ENCODE measurements at places on chromosomes 1 and 21. TPM values are rescaled to one million over a fixed set of nuclear protein-coding genes. Genes with fewer than 3 reads are reported as not detected.

DNA sequence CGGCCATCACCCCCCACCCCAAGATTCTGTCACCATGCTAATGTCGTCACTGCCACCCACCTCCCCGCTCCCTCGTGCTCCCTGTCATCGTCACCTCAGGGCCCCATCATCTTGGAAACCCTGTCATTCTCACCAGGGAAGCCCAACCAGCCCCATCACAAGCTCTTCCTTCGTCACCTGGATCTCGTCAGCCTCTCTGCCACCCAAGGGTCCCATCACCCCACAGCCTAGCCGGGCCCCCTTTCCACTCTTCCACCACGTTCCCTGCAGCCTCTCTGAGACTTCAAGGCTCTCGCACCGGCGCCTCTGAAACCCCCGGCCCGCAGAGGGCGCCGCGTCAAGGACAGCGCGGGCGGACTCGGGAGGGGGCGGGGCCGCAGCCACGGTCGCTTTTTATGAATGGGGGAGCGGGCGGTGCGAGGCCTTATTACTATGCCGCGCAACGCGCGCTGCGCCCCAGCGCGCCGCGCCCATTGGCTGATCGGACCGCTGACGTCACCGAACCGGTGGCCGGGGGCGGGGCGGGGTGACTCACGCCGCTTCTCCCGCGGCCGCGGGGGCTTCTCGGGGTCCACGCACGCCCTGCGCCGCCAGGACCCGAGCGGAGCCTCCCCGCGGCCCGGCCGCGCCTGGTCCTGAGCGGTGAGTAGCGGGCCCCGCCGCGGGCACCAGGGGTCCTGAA lies at the start of gene GPR3:
TSS of gene GPR3 (plus strand) at position 527 of the 682 bp plus-strand sequence. CDS start 1,177 bp downstream, outside the sequence.
- DNase-seq: peak; percentile 95

DNA sequence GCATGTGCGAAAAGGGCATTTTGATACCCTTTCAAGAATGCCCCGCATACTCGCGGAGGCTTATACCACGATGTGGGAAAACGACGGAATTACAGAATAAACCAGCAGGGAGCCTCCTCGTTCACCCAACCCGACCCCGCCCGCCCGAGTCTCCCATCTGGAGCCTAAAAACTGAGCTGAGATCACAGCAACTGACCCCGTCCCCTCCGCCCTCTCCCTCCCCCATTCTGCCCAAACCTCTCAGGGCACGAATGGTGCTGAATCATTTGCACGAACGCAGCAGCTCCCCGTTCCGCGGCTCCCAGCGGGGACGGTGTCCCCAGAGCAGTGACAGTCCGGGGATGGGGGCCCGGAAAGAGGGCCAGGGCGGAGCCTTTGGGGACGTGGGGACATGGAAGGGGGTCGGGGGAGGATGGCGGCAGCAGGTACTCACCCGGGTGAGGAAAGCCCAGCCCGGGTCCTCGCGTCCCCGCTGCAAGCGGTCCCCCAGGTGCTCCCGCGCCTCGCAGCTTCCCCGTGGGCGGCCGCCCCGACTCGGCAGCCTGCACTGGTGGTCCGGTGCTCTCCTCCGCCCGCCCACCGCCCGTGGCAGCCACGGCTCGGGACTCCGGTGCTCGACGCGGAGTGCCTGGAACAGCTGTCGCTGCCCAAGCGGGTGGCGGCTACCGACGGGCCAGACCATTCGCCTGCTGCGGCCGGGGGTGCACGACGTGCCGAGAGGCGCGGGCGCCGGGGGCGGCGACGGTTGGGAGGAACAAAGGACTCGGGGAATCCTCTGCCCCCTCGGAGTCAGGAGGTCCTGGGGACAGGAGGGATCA lies at the start of gene TTLL7:
TSS of gene TTLL7 (minus strand) at position 635 of the 818 bp plus-strand sequence. CDS start 46,921 bp downstream, outside the sequence.
- peak; percentile 94 for DNase-seq

DNA sequence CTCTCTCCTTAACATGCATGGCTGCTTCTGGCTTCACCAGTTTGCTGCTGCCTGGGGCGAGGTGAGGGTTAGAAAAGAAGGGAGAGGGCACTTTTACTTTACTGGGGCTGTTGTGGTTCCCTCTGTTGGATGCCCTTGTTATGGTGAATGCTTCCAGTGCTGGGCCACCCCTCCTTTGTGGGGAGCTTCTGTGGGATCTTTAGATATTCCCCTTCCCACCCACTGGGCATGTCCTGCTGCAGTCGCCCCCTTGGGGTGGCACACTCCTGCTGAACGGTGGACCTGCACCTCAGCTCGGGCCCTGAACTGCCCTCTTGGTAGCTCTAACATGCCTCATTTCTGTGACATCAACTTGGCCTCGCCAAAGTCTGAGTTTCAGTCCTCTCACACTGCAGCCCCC lies 6.0 kb downstream of the TNN start:
- DNase-seq: no peak

- no peak for DNase-seq
These were observed 96.5 kb downstream of the DTL start for GRCh38 chr1:212132025-212132424.

DNA sequence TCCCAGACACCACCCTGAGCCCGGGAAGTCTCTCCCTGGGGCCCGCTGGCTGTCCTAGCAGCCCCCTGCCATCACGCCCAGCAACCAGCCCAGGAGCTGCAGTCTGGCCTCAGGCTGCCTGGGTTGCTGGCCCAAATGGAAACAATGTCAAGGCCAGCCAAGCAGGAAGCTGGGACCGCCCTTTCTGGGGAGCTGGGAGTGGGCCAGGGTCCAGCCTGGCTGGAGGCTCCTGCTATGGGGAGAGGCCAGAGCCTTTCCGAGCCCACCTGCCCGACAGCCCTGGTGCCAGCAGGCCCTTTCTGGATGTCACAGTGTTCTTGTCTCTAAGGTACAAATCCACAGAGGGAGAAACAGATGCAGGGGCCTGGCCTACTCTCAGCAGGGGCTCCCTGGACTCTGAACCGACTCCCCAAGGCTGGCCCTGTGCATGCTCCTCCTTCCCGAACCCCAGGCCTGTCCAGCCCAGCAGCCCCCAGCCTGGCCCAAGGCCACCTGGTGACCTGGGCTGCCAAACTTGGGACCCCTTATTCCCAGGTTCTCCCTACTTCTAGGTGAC lies 1.2 kb upstream of the MMEL1 start:
- DNase-seq: peak; percentile 70

DNA sequence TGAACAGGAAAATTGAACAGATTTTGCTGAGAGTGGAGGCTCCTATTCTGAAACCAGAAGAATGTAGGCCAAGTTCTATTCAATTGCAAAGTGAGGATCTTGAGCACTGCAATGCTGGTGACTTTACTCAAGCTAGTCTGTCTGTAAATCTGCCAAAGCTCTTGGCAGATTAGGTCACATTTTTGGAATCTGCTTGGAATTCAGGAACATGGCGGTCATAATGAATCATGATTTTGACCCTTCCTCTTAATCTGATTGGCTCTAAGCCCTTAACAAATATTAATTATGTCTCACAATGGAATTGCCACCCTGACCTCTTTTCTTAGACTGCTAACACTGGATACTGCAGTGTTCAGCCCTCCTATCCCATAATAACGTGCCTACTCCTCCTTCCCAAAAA lies 7.2 kb upstream of the GNG12 start:
- no peak for DNase-seq

GRCh38 chr1:53183095-53183990 lies 13.3 kb upstream of the CPT2 start:
- DNase-seq: peak; percentile 89

DNA sequence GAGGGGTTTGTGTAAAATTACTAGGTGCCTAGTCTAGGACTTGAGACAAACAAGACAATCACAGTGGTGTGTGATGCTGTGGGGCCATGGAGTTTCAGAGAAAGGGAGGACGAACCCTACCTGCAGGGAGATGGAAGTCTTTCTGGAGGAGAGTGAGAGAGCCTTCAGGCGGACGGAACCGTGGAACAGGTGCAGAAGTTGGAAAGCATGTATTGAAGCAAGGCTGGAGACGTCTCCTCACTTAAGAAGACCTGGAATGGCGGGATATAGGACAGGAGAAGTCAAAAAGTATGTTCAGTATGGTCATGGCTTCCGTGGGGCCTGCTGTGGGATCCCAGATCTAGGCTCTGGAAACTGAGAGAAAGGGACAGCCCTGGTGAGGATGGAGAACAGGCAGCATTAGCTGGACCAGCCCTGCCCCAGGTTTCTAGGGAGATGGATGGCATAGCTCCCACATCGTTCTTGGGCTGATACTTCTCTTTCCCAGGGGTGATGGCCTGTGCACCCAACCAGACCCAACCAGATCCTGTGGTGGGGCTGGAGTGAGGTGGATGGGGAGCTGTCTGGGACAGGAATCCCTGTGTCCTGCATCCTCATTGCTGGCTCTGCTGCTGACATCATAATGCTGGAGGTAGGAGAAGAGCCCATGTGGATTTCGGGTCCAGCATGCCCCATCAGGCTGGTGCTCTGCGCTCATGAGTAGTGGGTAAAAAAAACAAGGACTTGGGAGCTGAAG lies 15.0 kb upstream of the LRP8 start:
- no peak for DNase-seq

GRCh38 chr1:180586671-180587155 lies 27.9 kb downstream of the OVAAL start:
- no peak for DNase-seq

DNA sequence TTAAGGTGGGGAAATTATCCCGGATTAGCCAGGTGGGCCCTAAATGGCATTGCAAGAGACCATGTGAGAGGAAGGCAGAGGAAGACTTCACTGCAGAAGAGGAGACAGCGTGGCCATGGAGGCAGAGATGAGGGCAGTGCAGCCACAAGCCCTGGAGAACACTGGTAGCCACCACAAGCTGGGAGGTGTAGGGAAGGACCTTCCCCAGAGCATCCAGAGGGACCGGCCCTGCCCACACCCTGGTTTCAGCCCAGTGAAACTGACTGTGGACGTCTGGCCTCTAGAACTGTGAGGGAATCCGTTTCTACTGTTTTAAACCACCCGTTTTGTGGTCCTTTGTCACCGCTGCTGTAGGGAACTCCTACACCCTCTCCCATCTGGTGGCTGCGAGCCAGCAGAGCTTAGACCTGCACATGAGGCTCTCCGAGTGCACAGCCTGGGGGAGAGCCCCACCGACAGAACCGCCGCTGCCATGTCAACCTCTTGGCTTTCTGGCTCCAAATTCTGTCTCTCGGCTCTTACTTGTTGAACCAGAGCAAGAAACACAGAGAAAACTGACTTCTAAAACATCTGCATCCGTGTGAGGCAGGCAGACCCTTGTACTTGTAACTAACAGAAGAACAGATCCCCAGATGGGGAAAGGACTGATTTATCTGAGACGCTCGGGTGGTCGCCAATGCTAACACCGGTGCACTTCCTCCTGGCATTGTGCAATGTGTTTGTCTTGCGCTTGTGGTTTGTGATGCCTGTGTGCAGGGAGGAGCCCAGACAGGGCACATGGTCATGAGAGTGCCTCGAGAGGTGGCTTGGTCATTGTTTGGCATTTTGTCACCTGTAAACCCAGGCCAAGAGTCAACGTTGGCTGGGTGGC lies 90.8 kb upstream of the TMPRSS2 start:
- DNase-seq: no peak

DNA sequence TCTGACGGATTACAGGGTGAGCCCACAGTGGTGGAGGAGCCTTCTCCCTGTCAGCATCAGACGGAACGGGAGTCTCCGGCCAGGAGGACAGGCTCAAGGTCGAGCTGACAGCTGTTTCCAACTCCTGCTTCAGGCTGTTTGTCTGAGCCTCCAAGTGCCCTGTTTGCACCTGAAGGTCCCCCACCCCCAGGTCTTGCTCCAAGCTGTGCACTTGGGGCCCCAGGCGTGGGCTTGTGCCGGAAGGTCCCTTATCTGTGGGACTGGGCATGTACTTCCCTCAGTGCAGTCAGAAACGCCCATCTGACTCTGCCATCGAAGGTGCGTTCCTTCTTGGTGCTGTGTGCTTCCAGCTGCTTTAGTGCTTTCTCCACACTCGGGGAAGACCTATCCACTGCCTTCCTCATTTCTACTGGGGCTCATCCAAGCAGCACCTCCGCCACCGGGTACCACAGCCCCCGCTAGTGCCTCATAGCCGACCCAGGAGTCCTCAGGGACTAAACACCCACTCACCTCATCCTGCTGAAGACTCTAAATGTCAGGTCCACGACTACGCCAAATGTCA lies 29.5 kb upstream of the CR2 start:
- DNase-seq: no peak

GRCh38 chr1:54645806-54646676 lies 4.5 kb downstream of the MROH7 start:
- DNase-seq: peak; percentile 73

DNA sequence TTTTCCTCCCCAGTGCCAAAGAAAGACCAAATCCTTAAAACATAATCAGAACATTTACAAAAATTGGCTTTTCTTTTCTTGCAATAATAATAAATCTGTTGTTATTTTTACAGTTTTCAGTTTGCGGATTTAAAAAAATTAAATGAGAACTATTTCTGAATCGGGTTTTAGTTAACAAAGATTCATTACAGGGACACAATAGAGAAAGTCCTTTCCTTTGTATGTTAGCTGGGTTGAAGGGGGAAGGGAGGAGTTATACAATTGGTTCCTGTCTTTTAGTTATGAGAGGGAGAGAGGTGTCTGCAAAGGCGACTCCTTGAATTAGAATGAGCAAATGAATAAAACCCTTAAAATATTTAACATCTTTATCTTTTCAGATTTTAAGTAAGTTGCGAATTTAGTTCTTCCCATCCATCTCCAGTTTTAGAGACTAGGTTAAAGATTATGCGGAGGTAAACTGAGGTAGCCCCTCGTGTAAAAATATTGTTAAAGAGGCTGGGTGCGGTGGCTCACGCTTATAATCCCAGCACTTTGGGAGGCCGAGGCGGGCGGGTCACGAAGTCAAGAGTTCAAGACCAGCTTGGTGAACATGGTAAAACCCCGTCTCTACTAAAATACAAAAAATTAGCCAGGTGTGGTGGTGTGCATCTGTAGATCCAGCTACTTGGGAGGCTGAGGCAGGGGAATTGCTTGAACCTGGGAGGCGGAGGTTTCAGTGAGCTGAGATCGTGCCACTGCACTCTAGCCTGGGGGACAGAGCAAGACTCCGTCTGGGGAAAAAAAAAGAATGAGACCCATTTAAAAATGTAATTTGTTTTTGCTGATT lies 3.9 kb downstream of the SPEN start:
- DNase-seq: no peak

- peak; percentile 28 for DNase-seq
These were observed 5.5 kb downstream of the SORT1 start for GRCh38 chr1:109392037-109392787.

GRCh38 chr1:203926025-203926540 lies 64.7 kb downstream of the SNRPE start:
- DNase-seq: no peak

DNA sequence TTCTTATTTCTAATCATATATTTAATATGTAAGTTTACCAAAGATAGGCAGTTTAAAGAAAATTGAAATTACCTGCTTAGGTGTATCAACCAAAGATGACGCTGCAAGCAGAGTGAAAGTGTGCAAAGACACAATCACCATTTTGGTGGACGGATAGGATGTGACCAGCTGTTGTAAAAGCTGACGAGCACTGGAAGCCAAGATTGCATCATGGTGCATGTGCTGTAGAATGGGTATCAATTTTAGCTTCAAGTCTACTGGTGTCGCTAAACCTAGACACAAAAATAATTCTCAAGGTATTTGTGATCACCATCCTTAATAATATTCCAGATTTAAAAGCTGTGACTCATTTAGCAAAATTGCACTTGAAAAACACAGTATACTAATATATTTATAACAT lies 28.2 kb downstream of the INTS7 start:
- DNase-seq: no peak

GRCh38 chr1:163265547-163265946 lies 56.2 kb upstream of the NUF2 start:
- DNase-seq: no peak

AMPD1 gene
- not detected for polyA plus RNA-seq

SPRR2A gene
- 0.14 TPM for polyA plus RNA-seq

CRYBG2 gene
- polyA plus RNA-seq: not detected

FAM72A gene
- 1.1 TPM for polyA plus RNA-seq

FCRL5 gene
- not detected for polyA plus RNA-seq

OR2M3 gene
- polyA plus RNA-seq: not detected
